HepG2 (cell line): ENCODE measurements at places on chromosomes 4 and X.

GRCh38 chr4:108092288-108092687 lies 76.4 kb downstream of the LEF1 start:
- DNase-seq = no peak

DNA sequence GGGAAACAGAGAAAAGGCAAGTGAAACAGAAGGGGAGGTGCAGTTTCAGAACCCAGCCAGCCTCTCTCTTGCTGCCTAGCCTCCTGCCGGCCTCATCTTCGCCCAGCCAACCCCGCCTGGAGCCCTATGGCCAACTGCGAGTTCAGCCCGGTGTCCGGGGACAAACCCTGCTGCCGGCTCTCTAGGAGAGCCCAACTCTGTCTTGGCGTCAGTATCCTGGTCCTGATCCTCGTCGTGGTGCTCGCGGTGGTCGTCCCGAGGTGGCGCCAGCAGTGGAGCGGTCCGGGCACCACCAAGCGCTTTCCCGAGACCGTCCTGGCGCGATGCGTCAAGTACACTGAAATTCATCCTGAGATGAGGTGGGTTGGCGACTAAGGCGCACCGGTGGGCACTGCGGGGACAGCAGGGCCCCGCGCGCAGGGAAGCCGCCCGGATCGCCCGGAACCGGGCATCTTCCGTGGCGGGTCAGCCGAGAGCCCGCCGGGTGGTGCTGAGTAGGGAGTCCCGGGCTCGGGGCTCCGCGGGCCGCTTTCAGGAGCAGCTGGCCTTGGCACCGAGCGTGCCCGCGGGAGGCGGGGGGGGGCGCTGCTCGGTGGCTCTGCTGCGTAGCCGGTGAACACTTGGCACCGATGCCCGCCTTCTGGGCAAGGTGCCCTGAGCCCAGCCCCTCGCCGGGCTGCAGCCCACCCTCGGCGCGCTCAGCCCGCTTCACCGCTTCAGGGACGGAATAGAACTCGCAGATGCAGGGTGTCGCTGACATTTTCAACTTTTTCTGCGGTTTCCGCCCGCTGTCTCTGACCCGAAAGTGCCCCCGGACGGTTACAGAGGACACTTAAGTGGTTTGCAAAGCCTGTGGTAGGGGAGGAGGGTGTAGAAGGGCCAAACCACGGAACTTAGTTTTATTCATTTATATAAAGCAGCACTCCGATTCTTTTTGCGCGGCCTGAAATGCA lies at the start of gene CD38:
TSS of gene CD38 (plus strand) at position 40 of the 953 bp plus-strand sequence. CDS start at position 127, 87 bp downstream.
- DNase-seq = no peak

- no peak for DNase-seq
These were observed 6.5 kb upstream of the SLITRK4 start for GRCh38 chrX:143642426-143642825.

- DNase-seq = peak; percentile 59
These were observed 81.0 kb downstream of the ADGRA3 start for GRCh38 chr4:22434895-22435294.

DNA sequence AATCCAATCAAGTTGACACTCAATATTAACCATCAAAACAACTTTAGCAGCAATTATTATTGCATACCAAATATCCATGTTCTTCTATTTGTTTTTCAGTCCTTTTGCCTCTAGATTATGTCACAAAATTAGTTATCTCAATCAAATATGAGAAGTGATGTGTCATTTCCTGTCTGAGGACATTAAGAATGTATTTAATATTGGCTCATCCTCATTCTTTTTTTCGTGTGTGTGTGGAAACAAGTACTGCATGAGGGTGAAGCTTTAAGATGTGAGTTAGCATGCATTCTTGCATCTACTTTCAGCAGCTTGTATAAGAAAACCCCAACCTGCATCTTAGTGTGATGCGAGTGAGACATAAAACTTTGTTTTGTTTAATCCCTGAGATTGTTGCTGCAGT lies 301.4 kb downstream of the GRIA2 start:
- no peak for DNase-seq

GRCh38 chr4:184805462-184806228 lies 20.1 kb downstream of the ACSL1 start:
- DNase-seq = no peak

DNA sequence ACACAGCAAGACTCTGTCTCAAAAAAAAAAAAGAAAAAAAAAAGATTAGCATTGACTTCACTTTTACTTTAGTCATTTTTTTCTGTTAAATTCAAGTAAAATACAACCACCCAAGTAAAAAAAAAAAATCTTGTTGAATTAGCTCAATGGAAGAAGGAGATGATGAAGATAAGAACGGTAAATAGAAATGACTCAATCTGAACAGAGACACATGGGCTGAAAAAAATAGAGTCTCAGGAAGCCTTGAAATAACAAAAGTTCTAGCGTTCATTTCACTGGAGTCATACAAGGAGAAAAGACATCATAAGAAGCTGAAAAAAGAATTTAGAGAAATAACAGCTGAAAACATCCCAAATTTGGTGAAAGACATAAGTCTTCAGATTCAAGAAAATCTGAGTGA lies 75.5 kb downstream of the CASP3 start:
- no peak for DNase-seq

DNA sequence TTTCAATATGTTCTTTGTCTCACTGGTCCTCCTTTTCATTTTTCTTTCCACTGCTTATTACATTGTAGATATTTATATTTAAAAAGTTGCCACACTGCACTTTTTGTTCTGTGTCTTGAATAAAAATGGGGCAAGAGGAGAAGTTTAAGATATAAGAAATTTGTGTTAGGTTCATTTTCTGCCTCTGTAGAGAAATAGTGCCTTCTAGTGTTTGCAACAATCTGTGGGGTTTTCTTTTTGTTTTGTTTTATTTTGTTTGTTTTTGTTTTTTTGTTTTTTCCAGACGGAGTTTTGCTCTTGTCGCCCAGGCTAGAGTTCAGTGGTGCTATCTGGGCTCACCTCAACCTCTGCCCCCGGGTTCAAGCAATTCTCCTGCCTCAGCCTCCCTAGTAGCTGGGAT lies 20.1 kb upstream of the SMIM14 start:
- no peak for DNase-seq

DNA sequence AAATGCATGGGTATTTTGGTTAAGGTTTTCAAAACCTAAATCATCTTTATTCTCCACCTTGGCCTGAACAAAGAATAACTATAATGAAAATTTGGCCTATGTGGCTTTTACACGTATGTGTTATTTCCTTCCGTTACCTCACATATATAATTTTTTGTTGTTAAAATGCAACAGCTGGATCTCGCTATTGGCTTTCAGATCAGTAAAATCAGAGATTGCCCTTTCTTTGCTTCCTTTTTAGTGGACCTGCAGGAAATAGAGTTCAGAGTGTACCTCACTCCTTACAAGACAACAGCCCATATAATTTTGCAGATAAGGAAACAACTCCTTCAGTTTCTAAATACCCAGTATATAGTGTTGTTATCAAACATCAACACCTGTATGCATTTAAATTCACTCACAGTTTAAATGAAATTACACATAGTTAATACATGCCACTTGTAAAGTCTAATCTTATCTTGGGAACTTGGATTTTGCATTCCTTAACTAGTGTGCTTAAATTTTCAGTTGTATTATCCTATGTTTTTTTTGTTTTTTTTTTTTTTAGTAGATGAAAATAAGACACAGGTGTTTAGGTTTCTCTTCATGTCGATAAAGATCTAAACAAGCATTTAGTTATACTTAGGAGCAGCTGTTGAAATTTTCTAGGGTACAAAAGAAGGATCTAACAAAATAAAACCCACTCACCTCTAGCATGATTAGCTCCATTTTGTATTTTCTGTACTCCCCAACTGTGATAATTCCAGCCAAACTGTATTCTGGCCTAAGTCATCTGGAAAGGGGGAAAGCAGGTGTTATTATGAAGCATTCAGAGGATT lies 96.2 kb upstream of the SPRY1 start:
- DNase-seq = no peak

GRCh38 chrX:109268340-109268739 lies 213.5 kb downstream of the GUCY2F start:
- no peak for DNase-seq
